Osteocyte (in vitro differentiated cells): ENCODE measurements at places on chromosomes 5 and 9.

DNA sequence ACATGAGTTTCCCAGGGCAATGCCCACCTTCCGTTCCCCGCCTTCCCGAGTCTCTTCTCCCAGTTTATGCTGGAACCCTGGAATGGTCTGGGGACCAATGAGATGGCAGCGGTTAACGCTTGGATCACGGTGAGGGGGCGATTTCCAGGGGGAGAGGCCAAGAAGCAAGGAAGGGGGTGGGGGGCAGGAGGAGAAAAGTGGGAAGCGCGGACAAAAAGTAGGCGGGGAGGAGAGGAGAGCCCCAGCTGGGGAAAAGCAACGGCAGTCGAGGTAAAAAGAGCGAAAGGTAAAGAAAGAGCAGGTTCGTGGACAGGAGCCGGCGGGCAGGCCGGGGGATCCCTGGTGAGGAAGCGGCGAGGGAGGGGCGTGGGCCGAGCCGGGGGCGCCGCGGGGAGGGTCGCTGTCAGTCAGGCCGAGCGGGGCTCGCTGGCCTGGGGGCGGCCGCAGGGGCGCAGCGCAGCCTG is 508 bp upstream of the SNCAIP start:
- DNase-seq, result no peak

DNA sequence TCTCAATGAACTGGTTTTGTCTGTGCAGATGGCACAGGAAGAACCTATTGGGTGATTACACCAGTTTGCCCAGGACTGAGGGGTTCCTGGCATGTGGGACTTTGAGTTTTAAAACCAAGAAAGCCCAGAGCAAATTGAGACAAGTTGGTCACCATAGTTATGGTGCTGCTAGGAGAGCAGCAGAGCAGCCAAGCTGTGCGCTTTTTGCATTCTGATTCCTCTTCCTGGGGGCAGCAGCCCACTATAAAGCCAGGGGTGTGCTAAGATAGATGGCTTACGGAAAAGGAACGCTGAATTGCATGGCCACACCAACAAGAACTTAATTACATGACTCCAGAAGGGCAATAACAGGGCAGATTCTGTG is 49.7 kb downstream of the TIMD4 start:
- DNase-seq, result no peak

DNA sequence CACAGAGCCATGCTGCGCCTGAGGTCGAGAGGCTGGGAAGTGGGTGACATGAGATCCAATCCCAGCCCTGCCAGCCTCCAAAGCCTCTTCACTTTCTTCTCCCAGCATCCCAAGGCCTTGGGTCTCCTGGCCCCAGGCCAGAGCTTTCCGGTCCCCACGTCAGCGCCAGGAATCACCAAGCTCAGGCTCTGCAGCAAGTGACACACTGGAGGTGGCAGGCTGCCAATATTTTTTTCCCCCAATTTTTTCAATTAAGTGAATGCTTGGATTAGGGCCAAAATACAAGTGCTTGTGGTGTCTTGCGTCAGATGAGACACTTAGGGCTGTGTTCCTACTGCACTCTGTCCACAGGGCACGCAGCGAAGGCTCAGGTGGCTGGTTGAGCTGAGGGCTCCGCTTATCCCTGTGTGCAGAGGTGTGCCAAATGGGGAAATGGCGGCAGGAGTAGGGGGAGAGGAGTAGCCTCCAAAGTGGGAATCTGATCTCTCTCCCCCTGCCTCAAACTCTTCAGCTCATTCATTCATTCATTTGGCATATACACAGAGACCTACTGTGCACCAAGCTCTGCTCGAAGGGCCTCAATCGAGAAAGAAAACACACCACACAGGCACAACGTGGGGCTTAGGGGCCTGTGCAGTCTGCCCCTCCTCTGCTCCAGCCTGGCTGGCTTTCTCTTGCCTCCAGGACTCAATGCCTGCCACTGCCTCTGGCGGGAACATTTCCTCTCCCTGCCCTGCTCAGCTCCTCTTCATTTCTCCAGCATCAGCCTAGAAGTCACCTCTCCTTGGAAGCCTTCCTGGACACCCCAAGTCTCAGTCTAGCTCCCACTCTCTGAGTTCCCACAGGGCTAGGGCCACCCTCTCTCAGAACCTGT is 16.6 kb downstream of the SH3PXD2B start:
- DNase-seq, result no peak

- no peak for DNase-seq
These were observed 263.7 kb upstream of the DAPK1 start for GRCh38 chr9:87233899-87234455.

DNA sequence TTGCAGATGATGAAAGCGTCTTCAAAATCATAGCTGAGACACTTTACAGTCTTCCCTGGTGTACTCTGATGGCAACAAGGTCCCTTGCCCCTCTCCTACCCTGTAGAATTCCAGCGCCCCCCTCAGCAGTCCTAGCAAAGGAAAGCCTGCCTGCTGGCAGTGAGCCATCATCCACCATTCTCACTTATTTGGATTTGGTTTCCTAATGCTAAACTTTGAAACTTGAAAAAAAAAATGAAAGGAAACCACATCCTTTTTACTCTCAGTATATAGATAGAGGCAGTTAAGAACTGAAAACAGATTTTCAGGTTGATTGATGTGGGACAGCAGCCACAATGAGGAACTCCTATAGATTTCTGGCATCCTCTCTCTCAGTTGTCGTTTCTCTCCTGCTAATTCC is at the start of gene GZMA:
TSS of gene GZMA (plus strand) at position 299 of the 400 bp plus-strand sequence. CDS start at position 336, 37 bp downstream.
- no peak for DNase-seq

DNA sequence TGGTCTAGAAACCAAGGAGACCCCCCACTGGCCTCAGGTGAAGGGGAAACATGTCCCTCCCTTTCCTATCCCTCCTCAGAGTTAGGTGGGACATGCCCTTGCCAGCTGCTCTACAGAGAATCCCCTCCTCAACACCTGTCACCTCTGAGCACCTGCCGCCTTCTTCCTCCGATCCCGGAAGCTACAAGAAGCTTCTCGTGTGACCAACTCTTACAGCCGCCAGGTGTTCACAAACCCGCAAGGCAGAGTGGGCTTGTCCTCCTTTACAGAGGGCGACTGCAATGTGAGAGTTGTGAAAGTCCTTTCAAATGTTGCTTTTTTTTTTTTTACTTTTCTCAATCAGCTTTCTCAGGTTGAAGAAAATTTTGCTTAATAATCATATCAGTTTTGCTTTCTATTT is 3.7 kb upstream of the ICE1 start:
- DNase-seq, result no peak

DNA sequence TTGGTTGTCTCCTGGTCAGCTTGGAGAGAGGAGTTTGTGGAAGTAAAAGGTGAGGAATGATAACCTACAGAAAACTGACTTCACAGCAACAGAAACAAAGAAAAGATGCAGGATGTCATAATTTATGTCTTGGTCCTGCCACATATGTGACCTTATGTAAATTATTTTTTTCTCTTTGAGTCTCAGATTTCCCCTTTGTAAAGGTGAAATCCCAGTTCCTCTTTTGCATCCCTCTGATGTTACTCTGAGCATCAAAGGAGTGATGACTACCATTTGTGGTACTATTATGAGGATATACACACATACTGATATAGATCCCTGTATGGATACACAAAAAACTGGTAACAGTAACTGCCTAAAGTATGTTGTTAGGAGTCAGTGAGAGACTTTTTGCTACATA is 1.4 kb upstream of the THG1L start:
- DNase-seq, result no peak

DNA sequence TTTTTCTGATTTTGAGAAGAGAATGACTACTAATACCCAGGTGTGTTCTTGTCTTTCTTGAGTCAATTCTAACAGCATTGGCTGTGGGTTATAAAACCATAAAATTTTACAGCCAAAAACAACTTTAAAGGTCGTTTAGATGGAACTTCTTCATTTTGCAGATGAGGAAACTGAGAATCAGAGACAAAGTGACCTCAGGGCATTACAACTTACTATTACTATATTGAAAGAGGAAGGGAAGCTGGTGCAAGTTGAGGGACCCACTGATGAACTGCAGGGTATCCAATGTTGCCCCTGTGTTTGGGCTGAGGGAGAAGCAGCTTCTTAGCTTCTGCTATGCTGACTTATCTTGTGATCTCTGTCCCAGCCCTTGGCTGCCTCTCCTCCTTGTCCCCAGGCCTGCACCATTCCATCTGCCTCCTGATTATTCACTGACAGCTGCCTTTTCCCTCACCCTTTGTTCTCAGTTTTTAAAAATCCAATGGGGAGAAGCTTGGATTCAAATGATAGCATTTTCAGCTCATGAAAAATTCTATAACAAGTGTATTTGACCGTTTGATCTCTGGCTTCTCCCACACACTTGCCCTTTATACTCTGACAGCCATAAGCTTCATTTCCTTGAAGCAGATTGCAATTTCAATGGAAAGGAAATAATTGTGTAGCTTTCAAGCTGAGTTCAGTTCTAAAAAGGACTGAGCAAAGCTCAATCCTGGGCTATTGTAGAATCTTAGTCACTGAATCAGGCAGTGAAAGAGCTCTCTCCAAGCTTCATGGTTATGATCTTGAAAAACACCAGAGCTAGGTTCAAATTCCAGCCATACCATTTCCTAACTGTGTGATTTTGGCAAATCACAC is 68.5 kb downstream of the TMC1 start:
- DNase-seq, result no peak

DNA sequence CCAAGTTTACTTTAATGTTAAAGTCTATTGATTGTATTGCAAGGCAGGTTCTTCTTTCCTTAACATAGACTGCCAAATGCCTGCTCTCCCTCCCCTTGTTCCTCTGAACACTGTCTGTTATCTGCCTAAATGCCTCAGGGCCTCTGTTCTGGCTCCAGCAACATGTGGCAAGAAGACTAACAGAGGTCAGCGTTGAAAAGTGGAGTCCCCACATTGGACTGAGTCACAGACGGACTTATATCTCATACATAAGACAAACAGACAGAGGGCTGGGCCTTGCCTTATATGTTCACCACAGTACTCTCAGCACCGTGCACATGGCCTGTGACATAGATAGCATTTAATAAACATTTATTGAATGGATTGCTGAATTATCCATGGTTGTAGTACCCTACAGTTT is 91.4 kb downstream of the TSSK1B start:
- no peak for DNase-seq
